ENCODE measurements at places on chromosomes 5 and 9.

- peak; percentile 72 for DNase-seq
Measured at GRCh38 chr5:95822542-95823181, at the start of gene GLRX. GLRX (minus strand) TSS chr5:95822726; CDS start chr5:95822662, 64 bp downstream.

- no peak for DNase-seq
Measured at GRCh38 chr5:120446068-120446492, 18.0 kb upstream of the PRR16 start.

GRCh38 chr5:126373375-126374108 is 49.7 kb upstream of the GRAMD2B start:
- no peak for DNase-seq

- DNase-seq = no peak
Measured at GRCh38 chr5:165334201-165334600, 1828.8 kb downstream of the MAT2B start.

GRCh38 chr9:70165006-70165602 is 93.7 kb upstream of the SMC5 start:
- DNase-seq = no peak

GRCh38 chr5:43000111-43000840 is 39.8 kb downstream of the ANXA2R start:
- no peak for DNase-seq

GRCh38 chr5:143733665-143734455 is 78.1 kb upstream of the HMHB1 start:
- DNase-seq = no peak

DNA sequence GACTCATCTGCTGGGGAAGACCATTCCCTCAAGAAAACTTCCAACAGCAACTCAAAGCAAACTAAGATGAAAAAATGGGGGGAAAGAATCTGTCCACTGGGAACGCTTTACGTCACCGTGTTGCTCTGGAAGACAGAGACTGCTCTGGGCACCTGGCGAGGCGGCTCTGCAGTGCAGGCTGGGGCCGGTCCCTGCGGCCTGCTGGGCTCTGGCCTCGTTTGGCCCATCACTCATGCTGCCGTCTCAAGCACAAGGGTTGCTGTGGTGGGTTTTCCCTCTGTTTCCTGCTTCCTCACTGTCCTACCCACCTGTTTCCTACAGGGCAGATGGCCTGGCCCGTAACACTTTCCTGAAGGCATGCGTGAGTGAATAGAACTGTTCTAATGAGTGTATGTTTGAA is 92.9 kb upstream of the OTULINL start:
- DNase-seq = no peak

GRCh38 chr9:126664900-126665643 is 51.3 kb downstream of the LMX1B start:
- DNase-seq = no peak

DNA sequence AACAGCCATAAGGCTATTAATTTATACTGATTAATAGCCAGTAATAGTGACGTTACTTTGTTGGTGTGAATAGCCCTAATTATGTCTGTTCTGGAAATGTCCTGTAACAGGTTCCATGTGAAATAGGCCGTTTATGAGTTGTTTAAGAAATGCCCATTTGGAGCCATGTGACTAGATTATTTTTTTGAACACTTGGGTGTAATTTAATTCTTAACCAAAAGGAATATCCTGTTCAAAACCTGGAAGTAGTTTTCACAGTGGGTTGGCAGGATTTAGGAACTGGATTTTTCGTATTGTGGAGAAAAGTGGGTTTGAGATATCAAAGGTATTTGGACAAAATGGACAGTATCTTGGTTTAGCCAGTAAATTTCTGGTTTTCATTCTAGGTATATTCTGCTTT is 1.3 kb downstream of the TENT2 start:
- DNase-seq = no peak

- no peak for DNase-seq
Measured at GRCh38 chr5:79518718-79519117, 4.8 kb upstream of the HOMER1 start.

DNA sequence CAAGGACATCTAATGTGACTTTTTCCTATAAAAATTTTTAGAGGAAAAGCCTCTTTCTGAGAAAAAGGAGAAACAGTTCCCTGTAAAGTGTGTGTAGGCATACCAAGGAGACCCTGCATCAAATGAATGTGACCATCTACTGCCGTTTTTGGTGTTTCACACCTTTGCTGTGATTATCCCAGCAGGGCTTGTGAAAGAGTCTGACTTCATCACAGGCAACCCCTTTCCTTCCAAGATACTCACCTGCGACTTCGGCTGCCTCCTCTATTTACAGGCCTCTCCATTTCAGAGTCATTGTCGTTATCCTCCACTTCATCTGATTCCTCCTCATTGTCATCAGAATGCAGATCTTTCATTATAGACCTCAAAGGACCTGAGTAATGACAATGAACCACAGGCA is 259.1 kb downstream of the MLLT3 start:
- DNase-seq = no peak

DNA sequence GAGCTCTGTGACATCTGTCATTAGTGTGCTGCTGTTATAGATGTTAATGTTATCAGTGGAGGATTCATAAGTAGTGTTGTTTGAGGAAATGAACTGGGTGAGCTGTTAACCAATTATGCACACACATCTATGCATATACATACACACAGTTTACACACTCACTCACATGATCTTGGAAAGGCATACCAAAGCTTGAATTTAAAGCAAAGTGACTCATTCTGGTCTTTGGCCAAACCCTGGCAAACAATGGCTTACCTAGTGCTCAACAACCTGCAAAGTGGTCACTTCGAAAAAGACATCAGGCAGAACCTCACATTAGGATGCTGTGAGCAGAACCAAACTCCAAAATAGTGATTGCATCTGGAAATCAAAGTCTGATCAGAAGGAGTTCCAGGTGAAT is 1037.3 kb upstream of the CDH6 start:
- DNase-seq = no peak

- DNase-seq = no peak
Measured at GRCh38 chr5:124650951-124651662, 95.3 kb downstream of the ZNF608 start.

GRCh38 chr9:4030751-4031150 is 269.1 kb downstream of the GLIS3 start:
- DNase-seq = no peak

DNA sequence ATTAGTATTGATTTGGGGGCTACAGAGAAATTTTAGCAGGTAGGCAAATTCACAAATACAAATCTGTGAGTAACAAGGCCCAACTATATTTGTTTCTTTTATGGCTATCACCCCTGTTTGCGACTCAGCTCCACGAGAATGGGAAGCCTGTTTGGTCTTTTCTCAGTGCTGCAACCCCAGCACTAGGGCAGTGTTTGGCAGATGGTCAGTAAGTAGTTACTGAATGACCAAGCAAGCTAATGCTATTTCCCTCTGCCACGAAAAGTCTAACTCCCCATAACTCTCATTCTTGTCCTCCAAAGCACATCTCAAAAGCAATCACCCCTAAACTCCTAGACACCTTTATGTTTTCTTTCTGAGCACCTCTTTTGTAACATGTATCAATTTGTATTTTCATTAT is 245.6 kb downstream of the DNAH5 start:
- DNase-seq = no peak

- DNase-seq = no peak
Measured at GRCh38 chr9:69943148-69943806, 100.4 kb upstream of the MAMDC2 start.

DNA sequence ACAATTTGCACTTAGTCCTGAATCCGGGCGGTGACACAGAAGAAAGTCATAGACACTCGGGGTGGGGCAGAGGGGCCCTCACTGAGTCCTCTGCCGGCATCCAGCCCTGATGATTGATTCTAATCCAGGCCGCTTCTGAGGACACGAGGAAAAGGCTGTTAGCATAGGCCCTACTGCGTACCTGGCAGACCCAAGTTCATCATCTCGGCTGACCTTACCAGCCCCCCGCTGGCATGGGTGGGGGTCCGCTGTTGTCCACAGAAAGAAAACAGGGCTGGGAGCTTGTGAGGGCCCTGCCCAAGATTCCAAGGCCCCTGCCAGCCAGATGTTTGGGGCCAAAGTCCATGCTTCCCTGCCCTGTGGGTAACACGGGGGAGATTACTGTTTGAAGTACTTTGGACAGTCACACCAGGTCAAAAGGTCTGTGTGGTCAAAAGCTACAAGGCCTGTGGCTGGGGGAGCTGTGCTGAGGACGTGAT is 24.5 kb downstream of the ERGIC1 start:
- DNase-seq = no peak

DNA sequence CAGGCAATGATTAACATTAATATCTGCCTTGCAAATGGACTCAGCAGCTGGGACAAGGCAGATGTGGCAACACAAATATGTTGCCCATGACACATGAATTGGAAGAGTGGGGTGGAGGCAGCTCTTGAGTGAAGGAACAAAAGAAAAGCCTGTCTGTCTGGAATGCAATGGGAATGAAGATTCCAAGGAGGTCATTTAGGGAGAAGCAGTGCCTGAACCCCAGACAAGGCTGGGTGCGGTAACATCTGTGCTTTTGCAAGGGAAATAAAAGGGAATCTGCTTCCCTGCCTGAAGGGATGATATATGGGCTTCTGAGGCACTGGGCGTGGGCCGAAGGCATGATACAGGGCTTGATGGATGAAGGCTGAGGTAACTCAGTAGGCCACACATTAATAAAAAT is 94.1 kb upstream of the TRIM32 start:
- DNase-seq = no peak

DNA sequence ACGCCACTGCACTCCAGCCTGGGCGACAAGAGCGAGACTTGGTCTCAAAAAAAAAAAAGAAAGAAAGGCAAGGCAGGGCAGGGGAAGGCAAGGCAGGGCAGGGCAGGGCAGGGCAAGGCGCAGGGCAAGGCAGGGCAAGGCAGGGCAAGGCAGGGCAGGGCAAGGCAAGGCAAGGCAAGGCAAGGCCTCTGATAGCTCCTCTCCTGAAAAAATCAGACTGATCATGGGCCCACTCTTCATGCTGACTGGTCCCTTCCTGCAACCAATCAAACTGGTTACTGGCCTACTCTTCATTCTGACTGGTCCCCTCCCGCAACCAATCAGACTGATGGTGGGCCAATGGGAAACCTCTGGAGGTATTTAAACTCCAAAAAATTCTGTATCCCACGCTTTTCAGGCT is 3.4 kb upstream of the ZBTB5 start:
- DNase-seq = no peak

DNA sequence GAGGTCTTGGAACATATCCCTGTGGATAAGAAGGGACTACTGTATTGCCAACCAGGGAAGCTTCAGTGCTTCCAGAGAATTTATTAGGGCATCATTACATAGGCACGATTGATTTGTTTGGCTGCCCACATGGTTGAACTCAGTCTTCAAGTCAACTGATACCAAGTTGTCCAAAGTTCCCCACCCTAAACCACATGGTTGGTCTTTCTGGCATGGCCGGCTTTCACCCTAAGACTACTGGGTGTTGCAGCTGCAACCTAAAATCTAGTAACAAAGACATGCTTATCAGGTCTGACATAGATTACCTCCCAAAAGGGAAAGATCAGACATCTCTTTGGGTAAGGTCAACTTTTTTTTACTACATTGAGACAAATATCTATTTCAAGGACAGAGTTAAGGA is 37.0 kb downstream of the FAF2 start:
- no peak for DNase-seq

DNA sequence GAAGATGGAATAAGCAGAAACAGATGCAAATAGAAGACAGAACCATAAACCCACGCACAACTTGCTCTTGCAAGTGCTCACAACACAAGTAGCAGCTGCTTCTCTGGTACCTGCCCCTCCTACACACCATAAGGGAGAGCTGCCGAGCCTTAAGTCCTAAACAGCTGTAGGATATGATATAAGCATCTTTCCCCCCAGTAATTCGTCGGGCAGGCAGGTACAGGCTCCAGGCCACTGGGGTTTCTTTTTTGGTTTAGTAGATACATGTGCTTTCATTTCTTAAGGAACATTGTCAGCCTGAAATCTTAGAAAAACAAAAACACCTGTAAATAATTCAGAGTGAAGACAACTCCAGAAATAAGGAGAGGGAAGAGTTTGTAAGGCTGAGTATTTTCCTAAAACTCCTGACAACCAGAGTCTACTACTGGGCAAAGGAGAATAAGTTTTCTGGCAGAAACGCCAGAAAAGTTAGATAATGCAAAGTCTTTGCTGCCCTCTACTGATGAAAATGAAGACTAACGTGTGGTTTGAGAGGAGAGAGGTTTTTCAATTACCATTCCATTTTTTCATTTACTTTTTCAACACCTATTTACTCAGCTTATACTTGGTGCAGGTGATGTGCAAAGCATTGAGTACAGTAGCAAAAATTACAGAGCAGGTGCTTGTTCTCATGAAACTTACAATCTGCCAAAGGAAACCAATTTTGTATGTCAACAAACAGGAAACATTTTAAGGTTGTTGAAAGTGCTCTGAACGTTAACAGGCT is 20.1 kb upstream of the TCERG1 start:
- DNase-seq = no peak

DNA sequence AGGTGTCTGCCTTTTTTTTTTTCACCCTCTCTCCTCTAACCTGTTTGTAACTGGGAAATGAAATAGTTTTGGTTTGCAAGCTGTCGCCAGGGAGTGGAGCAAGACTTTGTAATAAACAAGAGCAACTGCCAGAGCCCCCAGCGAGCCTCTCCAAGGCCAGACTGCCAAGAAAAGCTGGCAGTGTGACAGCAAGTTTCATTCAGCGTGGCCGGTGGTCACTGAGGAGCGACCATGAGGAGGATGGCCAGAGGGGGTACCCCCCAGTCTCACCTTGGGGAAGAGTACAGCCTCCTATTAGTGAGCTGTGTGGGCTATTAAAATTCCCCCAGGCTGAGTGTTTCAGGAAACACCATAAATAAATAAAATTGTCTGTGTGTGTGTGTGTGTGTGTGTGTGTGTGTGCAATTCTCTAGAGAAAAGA is 49.9 kb downstream of the ZFAND5 start:
- DNase-seq = no peak

- DNase-seq = no peak
Measured at GRCh38 chr5:168776070-168776469, 196.9 kb upstream of the PANK3 start.

DNA sequence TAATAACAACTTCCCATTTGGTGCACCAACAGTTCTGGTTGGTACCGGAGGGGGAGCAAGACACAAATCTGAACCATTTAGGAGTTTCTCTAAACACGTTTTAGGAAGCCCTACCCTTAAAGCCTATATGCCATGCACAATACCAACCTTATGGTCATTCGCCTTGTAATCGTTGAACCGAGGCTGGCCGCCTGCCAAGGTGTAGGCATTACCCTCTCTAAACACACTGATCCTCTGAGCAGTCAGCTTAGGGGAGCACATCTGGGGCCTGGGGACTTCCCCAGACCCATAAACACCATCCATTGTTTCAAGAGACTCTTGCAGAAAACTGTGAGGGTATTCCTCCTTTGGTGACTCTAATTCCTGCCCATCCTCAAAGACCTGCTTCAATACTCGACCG is 328 bp downstream of the GRXCR2 start:
- DNase-seq = no peak

DNA sequence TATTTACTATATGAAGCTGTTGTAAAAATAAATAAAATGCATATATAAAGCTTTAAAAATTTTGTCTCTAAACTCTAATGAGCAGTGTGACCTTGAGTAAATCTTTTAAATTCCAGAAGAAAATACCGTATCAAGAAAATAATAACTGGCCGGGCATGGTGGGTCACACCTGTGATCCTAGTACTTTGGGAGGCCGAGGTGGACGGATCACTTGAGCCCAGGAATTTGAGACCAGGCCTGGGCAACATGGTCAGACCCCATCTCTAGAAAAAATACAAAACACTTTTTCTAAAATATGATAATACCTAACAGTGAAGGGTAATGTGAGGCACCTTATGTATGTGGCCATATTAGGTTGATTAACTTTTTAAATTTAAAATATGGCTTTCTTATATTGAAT is 8.5 kb downstream of the CPEB4 start:
- no peak for DNase-seq

- no peak for DNase-seq
Measured at GRCh38 chr5:14737291-14737690, 72.8 kb downstream of the OTULIN start.

- DNase-seq = no peak
Measured at GRCh38 chr5:149419859-149420544, 40.9 kb upstream of the IL17B start.

Measured in T-helper 1 cell (primary cell).